ENCODE measurements at places on chromosomes 1 and 21.

DNA sequence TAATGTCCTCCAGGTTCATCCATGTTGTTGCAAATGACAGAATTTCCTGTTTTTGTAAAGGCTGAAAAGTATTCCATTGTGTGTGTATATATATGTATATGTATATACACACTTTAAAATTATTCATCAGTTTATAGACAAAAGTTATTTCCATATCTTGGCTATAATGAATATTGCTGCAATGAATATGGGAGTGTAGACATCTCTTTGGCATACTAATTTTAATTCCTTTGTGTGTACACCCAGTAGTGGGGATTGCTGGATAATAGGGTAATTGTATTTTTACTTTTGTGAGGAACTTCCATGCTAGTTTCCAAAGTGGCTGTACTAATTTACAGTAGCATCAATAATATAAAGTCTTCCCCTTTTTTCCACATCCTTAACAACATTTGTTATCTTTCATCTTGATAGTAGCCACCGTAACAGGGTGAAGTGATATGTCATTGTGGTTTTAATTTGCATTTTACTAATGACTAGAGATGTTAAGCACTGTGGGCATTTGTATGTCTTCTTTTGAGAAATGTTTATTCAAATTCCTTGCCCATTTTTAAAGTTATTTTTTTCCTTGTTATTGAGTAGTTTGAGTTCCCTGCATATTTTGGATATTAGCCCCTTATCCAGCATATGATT, 243.0 kb downstream of the PDE4B start:
- no peak for DNase-seq

DNA sequence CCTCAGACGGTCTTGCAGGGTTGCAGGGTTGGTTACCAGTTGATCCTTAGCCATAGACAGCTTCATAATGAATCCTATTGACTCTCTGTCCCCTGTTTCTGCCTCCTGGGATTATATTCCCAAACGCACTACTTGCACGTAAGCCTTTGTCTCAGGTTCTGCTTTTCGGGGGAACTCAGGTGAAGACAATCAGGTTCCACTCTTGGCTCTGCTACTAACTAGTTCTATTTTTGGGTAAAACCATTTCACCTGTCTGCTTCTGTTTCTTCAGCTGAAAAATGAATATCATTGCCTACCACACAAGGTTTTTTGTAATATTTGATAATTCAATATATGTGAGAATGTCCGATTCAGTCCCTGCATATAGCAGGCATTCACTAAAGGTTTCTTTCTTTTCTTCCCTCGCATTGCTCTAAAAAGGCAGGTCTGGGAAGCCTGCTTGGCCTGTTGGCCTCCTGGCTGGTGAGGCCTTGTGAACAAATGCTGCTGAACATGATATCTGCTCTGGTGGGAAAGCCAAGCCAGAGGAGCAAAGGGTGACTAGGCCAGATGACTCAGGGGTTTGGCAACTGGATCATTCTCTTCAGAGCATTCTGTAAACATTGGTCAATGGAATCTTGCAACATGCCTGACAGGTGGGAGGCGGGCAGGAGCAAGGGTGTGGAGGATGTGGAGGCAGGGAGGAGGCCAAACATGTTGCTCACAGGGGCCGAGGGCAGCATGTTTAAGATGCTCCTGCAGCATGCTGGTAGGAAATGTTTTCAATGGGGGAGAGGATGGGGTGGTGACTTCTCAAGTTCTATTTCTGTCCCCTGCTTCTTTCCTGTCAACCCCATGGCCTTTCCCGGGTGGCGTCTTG, 23.8 kb downstream of the IER5 start:
- peak; percentile 99 for DNase-seq

GRCh38 chr1:41530411-41530810, 45.9 kb upstream of the EDN2 start:
- no peak for DNase-seq

DNA sequence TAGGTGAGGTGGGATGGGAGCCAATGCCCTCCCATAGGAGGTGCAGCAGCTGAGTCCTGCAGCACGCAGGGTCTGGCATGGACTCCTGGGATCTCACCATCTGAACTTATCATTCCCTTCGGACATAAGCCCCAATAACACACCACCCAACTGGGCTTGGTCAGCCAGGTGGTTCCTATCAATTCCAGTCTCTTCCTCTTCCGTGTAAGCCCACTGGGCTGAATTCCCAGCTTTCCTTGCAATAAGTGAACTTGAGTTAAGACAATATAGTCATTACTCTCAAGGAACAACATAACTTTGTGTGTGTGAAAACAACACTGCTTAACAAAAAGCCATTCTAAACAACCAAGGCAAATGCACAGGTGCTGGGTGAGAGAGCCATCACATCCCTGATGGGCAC, 86.6 kb upstream of the EDN2 start:
- DNase-seq: no peak

GRCh38 chr1:5620418-5620817, 371.8 kb downstream of the NPHP4 start:
- DNase-seq: no peak

GRCh38 chr21:39182484-39183271, 573 bp downstream of the PSMG1 start:
- no peak for DNase-seq

GRCh38 chr1:231828182-231828920, 201.8 kb downstream of the DISC1 start:
- DNase-seq: peak; percentile 88

- DNase-seq: no peak
Observed at GRCh38 chr1:89451011-89451410, 73.6 kb upstream of the LRRC8B start.

GRCh38 chr1:91487469-91487868, 13.2 kb upstream of the CDC7 start:
- DNase-seq: no peak

DNA sequence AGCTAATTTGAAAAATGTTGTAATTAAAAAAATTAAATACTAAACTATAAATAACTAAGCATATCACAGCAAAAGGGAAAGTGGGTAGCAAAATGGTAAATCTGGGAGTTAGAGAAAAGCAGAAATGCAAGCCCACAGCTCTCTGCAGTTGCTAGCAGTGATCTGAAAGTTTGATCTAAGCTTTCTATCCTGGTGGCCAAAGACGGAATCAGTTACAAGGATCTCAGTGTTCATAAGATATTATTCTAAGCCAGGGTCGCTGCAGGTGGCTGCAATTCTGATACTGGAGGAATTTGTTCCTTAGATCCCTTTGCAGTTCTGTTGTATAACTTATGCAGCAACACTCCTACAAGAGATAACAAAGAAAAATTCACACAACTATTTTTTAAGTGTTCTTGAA, 363.7 kb downstream of the SETD4 start:
- DNase-seq: no peak

Data from MG63 (cell line).